ENCODE measurements at places on chromosomes 3 and 15.

- DNase-seq = no peak
Observed at GRCh38 chr3:39870706-39871105, 61.3 kb downstream of the MYRIP start.

GRCh38 chr3:196800742-196801434, 61.2 kb downstream of the PAK2 start:
- DNase-seq = no peak

GRCh38 chr3:34972481-34972880, 666.8 kb upstream of the ARPP21 start:
- no peak for DNase-seq

- no peak for DNase-seq
Observed at GRCh38 chr3:63429905-63430304, 151.8 kb downstream of the SYNPR start.

DNA sequence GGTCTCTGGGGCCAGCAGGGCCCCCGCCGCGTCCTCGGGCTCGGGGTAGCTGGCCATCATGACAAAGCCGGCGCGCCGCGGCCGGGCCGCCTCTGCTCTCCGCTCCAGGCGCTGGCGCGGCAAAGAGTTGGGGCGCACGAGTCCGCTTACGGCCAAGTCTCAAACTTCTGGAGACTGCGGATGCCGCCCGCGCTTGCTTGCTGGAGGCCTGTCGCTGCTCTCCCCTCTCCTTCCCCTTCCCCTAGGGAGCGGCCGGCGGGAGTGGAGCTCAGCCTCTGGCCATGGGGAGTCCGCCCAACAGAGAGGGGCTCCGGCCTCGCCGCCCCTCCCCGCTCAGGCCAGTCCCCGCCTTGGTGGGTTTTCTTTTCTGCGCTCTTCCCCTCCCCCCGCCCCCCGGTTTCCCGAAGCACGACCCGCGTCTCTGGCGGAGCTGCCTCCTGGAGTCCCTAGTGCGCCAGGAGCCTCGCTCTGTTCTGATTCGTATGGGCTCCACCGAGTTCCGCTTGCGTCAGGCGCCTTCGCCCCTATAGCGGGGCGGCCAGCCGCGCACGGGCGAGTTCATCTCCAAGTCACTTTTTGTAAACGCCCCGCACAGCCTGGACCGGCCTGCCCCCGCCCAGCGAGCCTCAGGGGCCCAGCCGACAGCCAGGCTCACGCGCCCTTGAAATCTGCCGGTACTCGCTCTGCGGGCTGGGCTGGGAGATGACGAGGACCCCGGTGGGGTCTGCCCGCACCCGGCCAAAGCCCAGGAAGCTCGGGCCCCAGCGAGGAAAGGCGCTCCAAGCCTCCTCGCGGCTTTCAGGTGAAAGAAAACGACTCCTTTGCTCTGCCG, at the start of the genes FOXL2 and FOXL2NB:
FOXL2 (minus strand) TSS at position 475 of the 832 bp plus-strand sequence; CDS start at position 60, 415 bp downstream.
FOXL2NB (plus strand) TSS at position 555 of the 832 bp plus-strand sequence; CDS start at position 703, 148 bp downstream.
- no peak for DNase-seq

GRCh38 chr15:89946681-89947299, 34.0 kb upstream of the ARPIN start:
- DNase-seq = no peak

- DNase-seq = no peak
Observed at GRCh38 chr3:97269202-97269601, 454.8 kb downstream of the EPHA6 start.

All from stimulated activated CD8-positive, alpha-beta memory T cell treated with anti-CD3 and anti-CD28 coated beads, Interleukin-15, amount 100 ng/mL, for 24 hours (primary cell).